Neural crest cell (in vitro differentiated cells): ENCODE measurements at places on chromosomes 7 and 10. TPM values are rescaled to one million over a fixed set of nuclear protein-coding genes. Genes with fewer than 3 reads are reported as not detected.

DNA sequence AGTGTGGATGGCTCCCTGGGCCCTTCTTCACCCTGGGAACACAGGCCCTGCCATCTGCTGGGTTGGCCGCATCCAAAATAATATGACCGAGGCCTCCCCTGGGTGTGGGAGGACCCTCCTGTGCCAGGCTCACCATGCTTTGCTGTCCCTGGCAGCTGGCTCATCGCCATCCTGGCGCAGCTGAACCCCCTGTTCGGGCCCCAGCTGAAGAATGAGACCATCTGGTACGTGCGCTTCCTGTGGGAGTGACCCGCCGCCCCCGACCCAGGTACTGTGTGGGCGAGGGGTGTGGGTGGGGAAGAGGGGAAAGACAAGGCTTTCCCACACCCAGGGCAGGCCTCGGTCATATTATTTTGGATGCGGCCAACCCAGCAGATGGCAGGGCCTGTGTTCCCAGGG lies 4.8 kb downstream of the ATP6V0E2 start:
- no peak for DNase-seq

- DNase-seq, result no peak
Measured at GRCh38 chr7:37495574-37496184, 47.0 kb upstream of the ELMO1 start.

The ARHGEF5 gene
- 2.4 and 2.7 TPM in 2 replicates for total RNA-seq

The COBL gene
- 0.05 and 0.41 TPM in 2 replicates for total RNA-seq

The VPS26A gene
- 62.2 and 63.2 TPM in 2 replicates for total RNA-seq

GRCh38 chr10:44258460-44259089 lies 126.3 kb downstream of the CXCL12 start:
- no peak for DNase-seq
